ENCODE measurements at places on chromosomes 7 and 10. TPM values are rescaled to one million over a fixed set of nuclear protein-coding genes. Genes with fewer than 3 reads are reported as not detected.

The INA gene
- 0.94 TPM for total RNA-seq

The UNCX gene
- total RNA-seq, result not detected

The STEAP4 gene
- total RNA-seq, result not detected

The APBB1IP gene
- total RNA-seq, result 48.9 TPM

The CNTNAP2 gene
- not detected for total RNA-seq

DNA sequence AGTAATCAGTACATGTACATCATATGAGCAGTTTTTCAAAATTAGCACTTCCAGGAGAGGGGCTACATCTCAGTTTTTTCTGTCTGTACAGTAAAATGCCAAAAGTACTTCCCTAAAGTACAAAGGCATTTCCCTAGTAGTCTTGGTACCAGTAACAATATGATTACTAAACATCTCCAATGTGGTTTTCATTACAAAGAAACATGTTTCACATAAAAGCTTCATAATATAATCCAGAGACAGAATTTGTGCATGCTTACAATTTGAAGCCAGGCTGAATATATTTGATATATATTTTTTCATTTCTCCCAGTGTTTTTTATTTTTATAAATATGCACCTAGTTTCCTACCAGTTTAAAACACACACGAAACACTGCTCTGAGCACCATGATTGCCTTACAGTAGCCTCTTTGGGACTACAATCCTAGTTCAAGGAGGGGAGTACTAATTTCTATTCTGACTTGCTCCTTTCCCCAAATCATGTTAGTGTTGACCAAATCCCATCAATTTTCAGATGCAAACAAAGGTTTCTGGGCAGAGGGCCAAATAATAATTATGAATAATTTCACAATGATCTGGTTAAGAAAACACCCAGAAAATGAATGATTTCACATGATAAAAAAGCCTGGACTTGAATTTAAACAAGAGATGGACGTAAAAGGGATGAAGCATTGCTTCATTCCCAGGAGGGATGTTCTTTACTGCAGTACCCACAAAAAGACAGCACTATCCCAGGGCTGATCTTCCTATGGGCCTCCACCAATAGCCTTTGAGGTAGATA, 201.3 kb downstream of the SLC25A13 start:
- no peak for DNase-seq

DNA sequence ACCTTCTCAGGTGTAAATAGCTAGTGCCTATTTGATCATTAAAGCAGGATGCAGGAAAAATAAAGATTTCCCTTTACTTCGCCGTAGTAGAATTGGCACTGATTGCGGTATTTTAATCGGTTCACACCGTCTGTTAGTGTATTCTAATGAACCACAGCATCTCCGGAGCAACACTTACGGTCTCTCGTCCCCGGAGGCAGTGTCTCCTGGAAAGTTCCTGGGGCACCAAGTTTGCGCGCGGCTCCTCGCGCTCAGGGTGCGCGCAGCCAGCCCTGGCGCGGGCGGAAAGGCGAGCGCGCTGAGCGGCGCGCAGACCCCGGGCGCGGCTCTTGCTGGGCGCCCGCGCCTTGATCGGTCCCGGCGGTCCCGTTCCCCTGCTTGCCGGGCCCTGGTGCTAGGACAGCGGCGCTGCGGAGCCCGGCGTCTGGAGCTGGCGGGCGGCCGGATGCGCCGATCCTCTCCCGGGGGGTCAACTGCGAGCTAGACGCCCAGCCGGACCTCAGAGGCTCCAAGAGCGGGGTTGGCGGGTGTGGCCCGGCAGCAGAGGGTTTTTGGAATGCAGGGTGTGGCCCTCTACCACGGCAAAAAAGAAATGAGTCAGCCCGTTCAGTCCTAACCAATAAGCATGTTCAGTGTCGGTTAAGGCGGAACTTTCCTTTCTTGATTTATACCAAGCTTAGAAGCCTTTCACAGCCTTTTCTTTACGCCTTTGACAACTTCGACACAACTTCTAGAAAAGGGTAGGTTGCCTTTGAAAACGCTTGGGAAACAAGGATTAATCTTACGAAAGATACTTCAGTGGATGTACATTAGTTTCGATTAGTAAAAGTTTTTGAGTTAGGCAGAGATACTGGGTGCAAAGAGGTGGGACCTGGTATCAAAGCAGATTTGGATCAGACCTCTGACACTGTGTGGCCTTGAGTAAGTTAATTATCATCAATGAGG, 166.8 kb upstream of the ASAH2 start:
- peak; percentile 18 for DNase-seq

DNA sequence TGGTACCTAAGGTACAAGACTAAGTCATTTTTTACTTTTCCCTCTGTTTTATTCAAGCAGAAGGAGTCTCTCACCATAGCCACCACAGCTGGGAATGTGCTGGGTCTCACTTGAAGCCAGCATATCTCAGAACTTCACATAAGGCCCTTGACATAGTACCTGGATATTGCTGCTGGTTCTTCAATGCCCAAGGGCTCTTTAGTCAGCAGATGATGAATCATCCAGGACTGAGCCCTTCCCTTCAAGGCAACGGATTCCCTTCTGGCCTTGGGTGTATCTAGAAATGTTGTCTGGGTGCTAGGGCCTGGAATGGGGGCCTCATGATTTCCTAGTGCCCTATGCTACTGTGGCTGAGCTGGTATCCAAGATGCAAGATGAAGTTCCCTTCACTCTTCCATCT, 93.9 kb downstream of the ADCYAP1R1 start:
- DNase-seq, result no peak

GRCh38 chr10:121900443-121901174, 27.2 kb downstream of the ATE1 start:
- DNase-seq, result peak; percentile 15

DNA sequence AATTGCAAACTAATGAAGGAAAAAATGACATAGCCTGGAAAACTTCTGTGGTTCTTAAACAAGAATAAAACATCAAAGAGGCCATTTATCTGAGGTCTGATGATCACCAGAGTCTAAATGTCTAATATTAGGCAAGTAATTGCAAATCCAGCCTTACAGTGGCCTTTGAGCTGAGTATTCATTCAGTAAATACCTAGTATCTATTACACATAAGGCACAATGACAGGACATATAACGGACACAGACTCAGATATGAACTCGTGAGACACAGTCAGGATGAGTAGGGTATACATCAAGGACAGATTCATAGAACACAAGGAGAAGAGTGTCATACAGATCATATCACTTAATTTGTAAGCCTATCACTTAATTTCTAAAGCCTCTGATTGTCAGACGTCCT, 16.8 kb downstream of the GPAM start:
- no peak for DNase-seq

GRCh38 chr10:79068203-79068561, 584 bp upstream of the ZMIZ1 start:
- peak; percentile 8 for DNase-seq

GRCh38 chr7:22864855-22865601, 42.4 kb upstream of the TOMM7 start:
- DNase-seq, result no peak

DNA sequence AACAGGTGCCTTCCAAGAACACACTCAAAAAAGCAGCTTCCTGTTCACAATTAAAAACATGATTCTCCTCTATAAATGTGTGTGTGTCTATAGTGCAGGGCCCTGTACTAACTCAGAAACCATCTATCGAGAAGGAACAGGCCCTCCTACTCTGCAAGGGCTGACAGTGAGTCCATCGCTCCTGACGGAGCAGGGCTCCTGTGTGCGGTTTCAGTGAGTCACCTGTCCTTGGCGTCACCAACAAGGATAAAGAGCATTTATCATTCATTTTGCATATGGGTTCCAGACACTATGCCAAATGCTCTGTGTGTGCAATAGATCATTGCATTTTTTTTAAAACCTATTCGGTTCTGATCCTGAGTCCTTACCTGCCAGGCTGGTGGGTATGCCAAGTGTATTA, 63.7 kb downstream of the TACC2 start:
- DNase-seq, result no peak

GRCh38 chr7:122584676-122585251, 114.2 kb downstream of the RNF133 start:
- DNase-seq, result no peak

GRCh38 chr10:49275896-49276295, 23.1 kb upstream of the C10orf71 start:
- DNase-seq, result no peak

Measured in CD8-positive, alpha-beta memory T cell (primary cell).